ENCODE measurements at places on chromosomes 4 and X.

DNA sequence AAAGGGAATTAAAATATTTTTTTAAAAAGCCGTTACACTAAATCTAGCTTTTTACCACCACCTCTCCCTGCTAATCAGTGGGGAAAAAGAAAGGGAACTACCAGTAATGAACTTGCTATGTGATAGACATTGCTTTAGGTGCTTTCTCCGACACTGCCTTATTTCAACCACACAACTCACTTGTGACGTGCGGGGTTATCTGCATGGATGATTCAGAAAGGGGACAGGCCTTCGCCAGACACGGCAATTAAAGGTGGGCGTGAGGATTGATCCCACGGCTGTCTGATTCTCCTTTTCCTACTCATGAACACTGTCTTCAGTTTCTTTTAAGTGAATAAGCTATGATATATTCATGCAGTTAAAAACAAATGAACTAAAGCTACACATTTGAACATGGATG, 882 bp upstream of the CXCR3 start:
- no peak for DNase-seq

DNA sequence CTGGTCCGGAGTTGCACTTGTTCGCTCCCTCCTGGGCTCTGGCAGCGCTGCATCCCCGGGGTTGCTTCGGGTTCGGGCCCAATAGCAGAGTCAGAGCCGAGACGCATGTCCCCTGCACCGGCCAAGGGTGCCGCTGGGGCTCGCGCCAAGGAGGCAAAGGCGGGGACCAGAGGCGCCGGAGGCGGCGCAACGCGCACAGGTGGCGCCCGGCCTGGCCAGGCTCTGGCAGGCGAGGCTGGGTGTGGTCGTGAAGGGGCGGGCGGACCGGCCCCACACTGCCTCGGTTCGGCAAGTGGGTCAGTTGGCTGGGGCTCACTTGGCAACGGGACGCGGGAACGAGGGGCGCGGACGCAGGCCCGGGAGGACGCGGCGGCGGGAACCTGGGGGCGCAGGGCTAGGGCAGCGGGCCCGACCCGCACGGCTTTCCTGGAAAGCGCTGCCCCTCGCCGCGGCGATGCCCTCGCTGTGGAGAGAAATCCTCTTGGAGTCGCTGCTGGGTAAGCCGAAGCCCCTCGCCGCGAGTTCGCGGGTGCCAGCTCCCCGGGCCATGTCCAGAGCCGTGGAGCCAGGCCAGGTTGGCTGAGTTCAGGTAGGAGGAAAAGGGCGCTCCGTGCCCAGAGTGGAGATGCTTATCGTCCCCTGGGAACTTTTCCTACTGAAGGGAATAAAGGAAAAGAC, at the start of gene CWH43:
Gene CWH43, plus strand, starts transcription at position 300 of the 678 bp plus-strand sequence. Its CDS starts 155 bp downstream, at position 455.
- no peak for DNase-seq

- DNase-seq, result no peak
These were observed 155.3 kb upstream of the HAND2 start for GRCh38 chr4:173685165-173685830.

DNA sequence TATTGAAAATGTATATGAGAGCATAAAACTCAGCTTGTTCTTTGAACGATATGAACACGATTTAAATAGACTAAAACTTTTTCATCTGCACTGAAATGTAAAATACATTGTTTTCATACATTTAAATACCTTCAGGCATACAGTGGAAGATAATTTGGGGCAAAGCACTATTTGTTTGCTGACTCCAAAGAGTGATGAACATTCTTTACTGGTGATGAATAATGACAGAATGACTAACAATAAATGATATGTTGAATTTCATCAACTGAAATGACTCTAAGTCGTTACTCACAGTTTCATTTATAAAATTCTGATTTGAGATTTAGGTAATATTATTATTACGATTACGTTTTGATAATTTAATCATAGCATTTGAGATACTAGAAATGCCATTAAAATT, 1160.1 kb downstream of the NLGN4X start:
- DNase-seq, result no peak

All from body of pancreas (tissue), 4 donors.